T-helper 1 cell treated with Interleukin-12 subunit alpha and Interleukin-12 subunit beta and Interleukin-4 antibody, amounts not matched to agents 30 ng/mL and 1 ng/mL, for 36 hours (primary cell): ENCODE measurements at places on chromosomes 13 and 19. TPM values are rescaled to one million over a fixed set of nuclear protein-coding genes. Genes with fewer than 3 reads are reported as not detected.

CD209 gene
- total RNA-seq: not detected in 2 replicates

MBD3L2 gene
- not detected in 2 replicates for total RNA-seq

ARL11 gene
- 1.8 and 2.3 TPM in 2 replicates for total RNA-seq

ACOD1 gene
- not detected in 2 replicates for total RNA-seq

ZNF439 gene
- total RNA-seq: 6.1 and 7.4 TPM in 2 replicates

KXD1 gene
- total RNA-seq: 100.0 and 102 TPM in 2 replicates

KIR2DL1 gene
- total RNA-seq: not detected in 2 replicates

ANGPTL8 gene
- not detected in 2 replicates for total RNA-seq

FSD1 gene
- 22.0 and 24.2 TPM in 2 replicates for total RNA-seq

IZUMO1 gene
- total RNA-seq: not detected in 2 replicates

KIR2DL3 gene
- total RNA-seq: 0.34 TPM in 1 of 2 replicates, not detected in the other

OR7G1 gene
- total RNA-seq: not detected in 2 replicates

RANBP3 gene
- total RNA-seq: 98.6 and 101 TPM in 2 replicates

GPR4 gene
- total RNA-seq: not detected in 2 replicates

B3GNT8 gene
- 1.1 and 1.8 TPM in 2 replicates for total RNA-seq

WDR87 gene
- not detected in 2 replicates for total RNA-seq

KASH5 gene
- total RNA-seq: not detected in 2 replicates

TEX26 gene
- total RNA-seq: not detected in 2 replicates

PNMA8A gene
- total RNA-seq: not detected in 2 replicates

ZNF132 gene
- total RNA-seq: 3.7 and 3.8 TPM in 2 replicates

XPO4 gene
- total RNA-seq: 23.4 and 25.3 TPM in 2 replicates

KLK7 gene
- not detected in 2 replicates for total RNA-seq

ZNF584 gene
- total RNA-seq: 8.0 and 9.0 TPM in 2 replicates

OR7A5 gene
- not detected in 2 replicates for total RNA-seq

NLRP5 gene
- not detected in 2 replicates for total RNA-seq

ATP13A1 gene
- 105 and 110 TPM in 2 replicates for total RNA-seq

DIAPH3 gene
- total RNA-seq: 17.5 TPM in 2 replicates

PSG1 gene
- total RNA-seq: not detected in 2 replicates

THSD8 gene
- total RNA-seq: 13.0 and 24.6 TPM in 2 replicates

TNFSF9 gene
- total RNA-seq: 5.8 TPM in 2 replicates

FFAR1 gene
- 0.07 and 0.17 TPM in 2 replicates for total RNA-seq

CYP4F2 gene
- total RNA-seq: not detected in 2 replicates

ZNF611 gene
- total RNA-seq: 30.6 and 38.4 TPM in 2 replicates

TMEM59L gene
- total RNA-seq: 0.15 TPM in 1 of 2 replicates, not detected in the other

SYT3 gene
- total RNA-seq: not detected in 2 replicates

SHD gene
- not detected in 2 replicates for total RNA-seq

NAPSA gene
- 8.3 and 10.4 TPM in 2 replicates for total RNA-seq

SIGLEC12 gene
- total RNA-seq: 0.15 TPM in 1 of 2 replicates, not detected in the other
